ENCODE measurements at places on chromosomes 3 and 15.

- DNase-seq = no peak
These were observed 151.9 kb downstream of the CADPS start for GRCh38 chr3:62723166-62723913.

DNA sequence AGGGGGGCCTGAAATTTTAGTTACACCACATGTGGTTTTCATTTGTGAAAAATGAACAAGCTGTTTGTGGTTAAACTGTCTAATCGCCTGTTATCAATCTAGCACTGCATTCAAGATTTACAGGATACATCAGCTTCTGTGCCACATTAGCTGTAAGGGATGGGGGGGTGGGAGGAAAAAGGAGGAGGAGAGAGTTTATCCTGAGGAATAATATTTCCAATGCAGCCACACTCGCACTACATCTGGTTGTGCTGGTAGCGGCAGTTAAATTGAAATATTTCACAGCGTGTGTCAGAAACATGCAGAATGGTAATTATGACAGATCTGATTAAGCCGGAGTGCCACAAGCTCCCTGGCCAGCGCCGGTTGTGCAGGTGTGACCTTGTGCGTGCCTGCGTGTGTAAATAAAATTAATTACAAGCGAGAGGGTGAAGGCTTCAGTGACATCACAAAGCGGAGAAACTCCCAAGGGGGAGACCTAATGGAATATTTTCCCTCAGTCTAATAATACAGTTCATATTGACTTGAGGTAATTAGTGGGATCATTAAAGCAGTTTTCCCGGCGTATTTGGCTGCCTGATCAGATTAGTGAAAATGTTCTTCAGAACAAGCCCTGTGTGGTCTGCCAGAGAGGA lies 55.5 kb downstream of the SATB1 start:
- no peak for DNase-seq

DNA sequence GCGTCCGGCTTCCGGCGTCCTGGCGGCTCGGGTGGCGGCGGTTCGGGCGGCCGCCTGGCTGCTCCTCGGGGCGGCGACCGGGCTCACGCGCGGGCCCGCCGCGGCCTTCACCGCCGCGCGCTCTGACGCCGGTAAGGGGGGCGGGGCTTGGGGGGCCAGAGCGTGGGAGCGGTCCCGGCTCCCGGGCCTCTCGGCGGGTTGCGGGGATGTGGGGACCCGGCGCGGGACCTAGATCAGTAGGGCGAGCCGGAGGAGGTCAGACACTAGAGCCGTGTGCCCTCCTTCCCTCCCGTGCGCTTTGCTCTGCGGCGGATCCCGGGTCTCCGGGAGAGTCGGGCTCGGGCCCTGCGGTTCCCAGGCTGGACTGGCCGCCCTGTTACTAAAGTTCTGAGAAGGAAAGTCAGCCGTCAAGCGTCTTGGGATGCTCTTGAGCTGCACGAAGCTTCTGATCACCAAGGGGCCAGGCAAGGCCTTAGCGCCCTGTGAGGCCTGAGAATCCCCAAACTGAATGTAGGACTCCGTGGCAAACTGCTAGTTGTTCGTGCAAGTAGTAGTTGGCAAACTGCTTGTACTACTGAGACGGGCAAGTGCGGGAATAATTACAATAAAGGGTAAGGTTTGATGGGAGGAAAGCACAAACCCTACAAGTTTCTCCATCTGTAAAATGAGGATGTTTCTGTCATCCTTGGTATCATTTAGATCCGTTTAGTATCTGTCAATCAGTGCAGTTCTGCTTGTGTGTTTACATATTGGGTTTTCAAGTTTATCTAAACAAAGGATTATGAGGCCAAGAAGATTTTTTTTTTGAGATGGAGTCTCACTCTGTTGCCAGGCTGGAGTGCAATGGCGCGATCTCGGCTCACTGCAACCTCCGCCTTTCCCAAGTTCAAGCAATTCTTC lies 587 bp downstream of the PIGX start:
- no peak for DNase-seq

GRCh38 chr3:147130461-147130860 lies 275.9 kb downstream of the ZIC4 start:
- no peak for DNase-seq

GRCh38 chr3:158489181-158489580 lies 81.8 kb upstream of the MLF1 start:
- no peak for DNase-seq

DNA sequence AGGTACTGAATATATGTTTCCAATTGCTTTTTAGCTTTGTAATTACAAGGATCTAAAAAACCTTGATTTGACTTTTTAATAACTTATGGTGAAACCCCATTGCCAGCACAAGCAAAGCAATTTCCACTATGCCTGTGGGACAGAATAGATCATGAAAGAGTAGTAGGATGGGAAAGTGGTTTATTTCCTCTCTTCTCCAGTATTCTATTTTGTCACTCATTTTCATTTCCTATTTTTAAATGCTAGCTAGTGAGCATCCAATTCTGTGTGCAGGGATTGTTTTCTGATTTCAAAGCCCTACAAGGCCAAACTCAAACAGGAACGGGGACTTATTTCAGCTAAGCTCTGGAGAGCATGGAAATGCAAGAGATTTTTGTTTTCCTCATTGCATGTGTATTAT lies 132.0 kb upstream of the TGFBR2 start:
- no peak for DNase-seq

- no peak for DNase-seq
These were observed 2.6 kb downstream of the CMTM8 start for GRCh38 chr3:32241100-32241499.

DNA sequence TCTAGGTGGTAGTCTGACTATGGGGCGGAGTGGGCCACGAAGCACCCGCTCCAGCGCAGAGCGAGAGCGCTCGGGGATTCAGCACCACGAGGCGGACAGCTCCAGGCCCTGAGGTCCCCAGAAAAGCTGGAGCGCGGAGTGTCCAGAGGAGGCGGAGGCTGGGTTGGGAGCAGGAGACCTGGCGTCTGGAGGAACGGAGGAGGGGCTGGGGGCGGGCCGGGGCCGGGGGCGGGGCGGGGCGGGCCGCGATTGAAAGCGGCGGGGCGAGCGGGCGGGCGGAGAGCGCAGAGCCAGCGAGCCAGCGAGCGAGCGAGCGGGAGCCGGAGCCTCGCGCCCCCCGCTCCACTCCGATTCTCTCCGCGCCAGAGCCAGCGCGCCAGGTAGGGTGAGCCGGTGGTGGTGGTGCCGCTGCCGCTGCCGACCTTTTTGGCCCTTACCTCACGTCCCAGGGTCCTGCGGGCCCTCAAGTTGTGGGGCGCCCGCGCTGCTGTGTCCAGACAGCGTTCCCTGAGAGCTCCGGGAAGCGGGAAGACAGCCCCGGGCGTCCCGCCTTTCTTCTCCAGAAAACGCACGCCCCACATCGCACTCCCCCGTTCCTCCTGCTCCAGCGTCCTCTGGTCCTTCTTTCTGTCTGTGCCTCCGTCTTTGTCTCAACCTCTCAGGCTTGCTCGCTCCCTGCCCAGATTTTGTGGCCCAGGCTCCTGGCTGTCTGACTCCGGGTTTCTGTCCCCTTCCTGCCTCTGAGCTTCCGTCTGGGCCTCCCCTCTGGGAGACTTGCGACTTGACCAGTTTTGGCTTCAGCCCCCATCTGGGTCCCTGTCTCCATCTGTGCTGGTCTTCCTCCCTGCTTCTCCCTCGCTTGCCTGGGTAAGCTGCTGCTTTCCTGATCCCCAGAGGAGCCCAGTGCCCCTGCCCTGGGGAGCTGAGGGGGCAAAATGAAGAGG lies at the start of gene GRM2:
Gene GRM2, plus strand, starts transcription at position 281 of the 944 bp plus-strand sequence. CDS start 1,916 bp downstream, outside the sequence.
- DNase-seq = no peak

All from CMK (cell line).